Esophagus squamous epithelium (tissue), 5 donors: ENCODE measurements at places on chromosomes 11 and 22.

DNA sequence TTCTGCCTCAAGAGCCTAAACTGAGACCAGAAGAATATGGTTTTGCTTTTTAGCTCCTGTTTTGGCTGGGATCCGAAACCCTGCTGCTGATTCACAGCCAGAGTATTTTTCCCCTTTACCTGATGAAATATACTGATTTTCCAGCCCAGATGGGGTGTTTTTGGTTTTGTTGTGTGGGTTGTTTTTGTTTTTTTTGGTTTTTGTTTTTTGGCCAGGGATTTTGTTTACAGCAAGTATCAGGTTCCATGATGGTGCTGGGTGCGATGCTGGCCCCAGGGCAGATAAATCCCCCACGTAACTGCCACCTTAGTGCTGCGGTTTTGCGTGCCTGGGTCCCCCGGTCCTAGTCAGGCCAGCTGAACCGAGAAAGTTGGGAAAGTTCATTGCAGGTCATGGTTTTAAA is 103.7 kb downstream of the ZBTB16 start:
- DNase-seq: no peak

GRCh38 chr22:37378642-37379058 is 48.6 kb downstream of the ELFN2 start:
- no peak for DNase-seq

GRCh38 chr11:88886796-88887195 is 179.0 kb downstream of the GRM5 start:
- DNase-seq: no peak

DNA sequence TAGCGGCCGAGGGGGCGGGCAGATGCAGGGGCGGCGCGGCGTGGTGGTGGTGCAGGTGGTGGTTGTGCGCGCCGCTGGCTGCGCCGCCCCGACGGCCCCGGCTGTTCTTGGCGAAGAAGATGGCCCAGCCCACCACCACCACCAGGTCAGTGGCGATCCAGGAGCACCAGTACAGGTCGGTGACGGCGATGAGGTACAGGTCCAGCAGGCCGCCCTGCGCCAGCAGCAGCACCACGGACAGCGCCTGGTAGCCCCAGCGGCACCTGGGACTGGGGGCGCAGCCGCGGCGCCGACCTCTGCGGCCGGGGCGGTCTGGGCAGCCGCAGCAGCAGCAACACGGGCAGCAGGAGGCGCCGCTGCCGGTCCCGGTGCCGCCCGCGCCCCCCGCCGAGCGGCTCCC is 879 bp downstream of the TMEM121B start:
- DNase-seq: no peak

DNA sequence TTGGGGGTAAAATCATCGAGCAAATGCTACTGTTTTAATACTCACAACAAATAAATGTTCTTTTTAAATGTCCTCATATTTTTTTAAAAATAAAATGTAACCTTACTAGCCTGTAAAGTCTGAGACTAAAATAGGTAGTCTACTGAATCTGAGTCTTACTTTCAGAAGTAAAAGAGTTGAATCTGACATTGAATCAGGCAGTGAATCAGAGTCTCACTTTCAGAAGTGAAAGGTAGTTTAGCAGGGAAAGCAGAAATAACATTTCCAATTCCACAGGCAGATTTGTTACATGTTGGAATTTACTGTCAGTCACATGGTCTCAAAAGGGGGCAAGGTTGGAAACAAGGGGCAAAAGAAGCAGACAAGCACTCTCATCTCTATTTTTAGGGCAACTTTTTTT is 143.0 kb downstream of the ELP4 start:
- no peak for DNase-seq

DNA sequence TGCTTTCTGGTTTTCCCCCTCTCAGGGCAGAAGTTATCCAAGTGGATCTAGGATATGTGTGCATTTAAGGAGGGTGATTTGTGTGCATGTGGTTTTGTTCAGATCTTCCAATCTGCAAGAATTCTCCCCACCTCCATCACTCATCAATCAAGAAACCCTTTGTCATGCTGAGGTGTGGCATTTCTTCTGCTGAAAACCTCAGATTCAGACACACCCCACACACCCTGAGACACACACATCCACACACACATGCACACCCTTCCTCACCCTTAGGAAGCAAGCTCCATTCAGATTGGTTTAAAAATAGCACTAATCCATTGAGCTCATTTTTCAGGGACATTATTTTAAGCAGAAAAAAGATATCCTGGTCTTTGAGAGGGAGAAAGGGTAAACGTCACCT is 106.1 kb upstream of the HSD17B12 start:
- no peak for DNase-seq

- DNase-seq: no peak
These were observed 503.9 kb downstream of the TBC1D22A start for GRCh38 chr22:47266329-47266728.
